B cell (primary cell): ENCODE measurements at places on chromosomes 2 and 18. TPM values are rescaled to one million over a fixed set of nuclear protein-coding genes. Genes with fewer than 3 reads are reported as not detected.

The IL36A gene
- total RNA-seq, result not detected in 2 replicates

The FAM110C gene
- total RNA-seq, result not detected in 2 replicates

The GTF3C2 gene
- 114 and 121 TPM in 2 replicates for total RNA-seq

The CDH19 gene
- not detected in 2 replicates for total RNA-seq

The LYPD1 gene
- total RNA-seq, result 0.22 TPM in 1 of 2 replicates, not detected in the other

The CNTNAP5 gene
- not detected in 2 replicates for total RNA-seq

The SLC4A5 gene
- total RNA-seq, result 9.7 and 12.3 TPM in 2 replicates

The PER2 gene
- 11.8 and 12.6 TPM in 2 replicates for total RNA-seq

The GATA6 gene
- total RNA-seq, result not detected in 2 replicates

The C2orf66 gene
- total RNA-seq, result not detected in 2 replicates

The CYP26B1 gene
- not detected in 2 replicates for total RNA-seq

The RNU2-63P gene
- 8.9 and 9.3 TPM in 2 replicates for total RNA-seq

The STPG4 gene
- total RNA-seq, result 0.79 and 0.90 TPM in 2 replicates

The RGPD3 gene
- total RNA-seq, result 0.37 and 0.44 TPM in 2 replicates

The ASXL3 gene
- 0.02 TPM in 1 of 2 replicates, not detected in the other for total RNA-seq

The REG3G gene
- total RNA-seq, result not detected in 2 replicates

The SERPINB4 gene
- not detected in 2 replicates for total RNA-seq

The MEP1B gene
- total RNA-seq, result not detected in 2 replicates

The ANKRD29 gene
- total RNA-seq, result not detected in 2 replicates

The TTC31 gene
- total RNA-seq, result 69.4 and 72.3 TPM in 2 replicates

The CXCR2 gene
- not detected in 2 replicates for total RNA-seq

The RNF152 gene
- 0.02 and 0.49 TPM in 2 replicates for total RNA-seq

The HJURP gene
- total RNA-seq, result 0.42 and 0.73 TPM in 2 replicates

The CNDP1 gene
- total RNA-seq, result 0.51 and 0.57 TPM in 2 replicates

The APCDD1 gene
- 0.46 and 1.1 TPM in 2 replicates for total RNA-seq

The TUBA3E gene
- not detected in 2 replicates for total RNA-seq

The PIEZO2 gene
- not detected in 2 replicates for total RNA-seq

The FSHR gene
- total RNA-seq, result not detected in 2 replicates

The HOXD9 gene
- total RNA-seq, result not detected in 2 replicates

The TNFAIP6 gene
- total RNA-seq, result not detected in 2 replicates

The CLEC4F gene
- total RNA-seq, result not detected in 2 replicates

The CROCC2 gene
- total RNA-seq, result not detected in 2 replicates

The GREB1 gene
- total RNA-seq, result 0.34 and 0.39 TPM in 2 replicates

The SNX17 gene
- total RNA-seq, result 158 and 162 TPM in 2 replicates

The DLX2 gene
- 0.52 and 0.61 TPM in 2 replicates for total RNA-seq

The MRPS9 gene
- 18.3 and 19.8 TPM in 2 replicates for total RNA-seq

The HNMT gene
- 0.12 TPM in 1 of 2 replicates, not detected in the other for total RNA-seq

The SLC35F6 gene
- 13.3 and 15.2 TPM in 2 replicates for total RNA-seq

The KCNJ13 gene
- total RNA-seq, result not detected in 2 replicates

The GKN2 gene
- not detected in 2 replicates for total RNA-seq
